Choroid plexus epithelial cell (primary cell): ENCODE measurements at places on chromosomes 5 and 9.
A peak's percentile ranks its signal among the peaks of the same experiment; 100 is the strongest.

- DNase-seq = peak; percentile 95
Measured at GRCh38 chr9:120441426-120442307, 138.3 kb downstream of the CDK5RAP2 start.

GRCh38 chr9:95845751-95846150 is 29.7 kb upstream of the ERCC6L2 start:
- no peak for DNase-seq

DNA sequence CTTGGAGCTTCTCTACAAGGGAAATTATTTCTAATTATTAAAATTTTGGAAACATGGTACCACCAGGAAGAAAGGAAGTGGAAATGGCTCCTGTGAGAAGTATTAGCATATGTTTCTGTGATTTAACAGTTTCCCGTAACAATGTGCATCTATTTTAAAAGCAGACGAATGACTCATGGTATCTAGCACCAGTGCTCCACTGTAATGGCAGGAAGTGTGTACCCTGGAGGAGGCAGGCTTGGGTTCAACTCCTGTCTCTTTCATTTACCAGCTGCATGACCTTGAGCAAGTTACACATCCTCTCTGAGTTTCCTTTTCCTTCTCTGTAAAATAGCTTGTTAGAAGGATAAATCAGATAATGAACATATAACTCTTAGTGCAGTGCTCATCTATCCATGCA is 41.0 kb upstream of the ANGPTL2 start:
- DNase-seq = peak; percentile 83

DNA sequence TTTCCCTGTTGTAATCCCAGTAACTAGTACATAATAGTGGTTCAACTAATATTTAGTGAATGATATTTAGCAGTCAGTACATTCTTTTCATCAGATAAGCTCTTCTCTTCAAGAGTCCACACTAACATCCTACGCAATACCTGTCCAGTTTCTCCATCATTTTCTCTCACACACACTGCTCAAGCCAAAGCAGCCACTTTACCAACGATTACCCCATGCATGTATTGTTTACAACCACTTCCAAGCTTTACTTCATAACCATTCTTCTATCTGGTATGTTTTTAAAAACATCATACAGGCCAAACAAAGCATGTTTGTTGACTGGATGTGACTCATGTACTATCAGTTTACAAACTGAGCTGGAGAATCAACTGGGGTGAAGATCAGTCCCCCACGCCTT is 7.3 kb downstream of the UBTD2 start:
- DNase-seq = peak; percentile 80

DNA sequence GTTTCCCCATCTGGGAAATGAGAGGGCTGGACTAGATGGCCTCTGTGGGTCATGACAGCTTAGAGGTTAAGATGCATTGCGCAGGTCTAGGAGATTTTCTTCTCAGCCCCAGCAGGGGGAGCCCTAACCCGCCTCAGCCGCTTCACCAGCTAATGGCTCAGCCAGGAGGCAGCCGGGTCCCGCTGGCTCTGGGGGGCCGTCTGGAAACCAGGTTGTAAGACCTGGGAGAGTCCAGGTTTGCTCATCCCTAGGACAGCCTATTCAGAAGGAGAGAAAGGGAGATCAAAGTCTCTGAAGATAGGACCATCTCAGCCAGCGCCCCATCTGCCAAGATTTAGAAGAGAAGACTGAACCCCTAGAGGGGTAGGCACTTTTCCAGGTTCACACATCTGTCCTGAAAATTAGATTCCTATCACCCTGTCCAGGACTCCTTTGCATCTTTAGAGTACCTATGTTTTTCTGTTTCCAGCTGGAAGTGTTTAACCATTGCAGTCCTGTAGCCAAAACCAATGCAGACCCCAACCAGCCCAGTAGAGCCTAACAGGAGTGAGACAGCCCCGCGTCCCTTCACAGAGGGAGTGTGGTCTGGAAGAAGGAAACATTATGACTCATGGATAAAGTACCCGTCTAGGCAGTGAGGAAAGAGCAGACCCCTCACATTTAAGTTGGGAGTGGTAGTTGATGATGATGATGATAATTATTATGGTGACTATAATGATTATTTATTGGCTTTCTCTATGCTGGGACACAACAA is 27.5 kb downstream of the SPARC start:
- peak; percentile 86 for DNase-seq

GRCh38 chr5:141135030-141135717 is at the start of gene PCDHB5:
PCDHB5 (plus strand) TSS chr5:141135206; CDS start chr5:141135435, 229 bp downstream.
- peak; percentile 1 for DNase-seq

DNA sequence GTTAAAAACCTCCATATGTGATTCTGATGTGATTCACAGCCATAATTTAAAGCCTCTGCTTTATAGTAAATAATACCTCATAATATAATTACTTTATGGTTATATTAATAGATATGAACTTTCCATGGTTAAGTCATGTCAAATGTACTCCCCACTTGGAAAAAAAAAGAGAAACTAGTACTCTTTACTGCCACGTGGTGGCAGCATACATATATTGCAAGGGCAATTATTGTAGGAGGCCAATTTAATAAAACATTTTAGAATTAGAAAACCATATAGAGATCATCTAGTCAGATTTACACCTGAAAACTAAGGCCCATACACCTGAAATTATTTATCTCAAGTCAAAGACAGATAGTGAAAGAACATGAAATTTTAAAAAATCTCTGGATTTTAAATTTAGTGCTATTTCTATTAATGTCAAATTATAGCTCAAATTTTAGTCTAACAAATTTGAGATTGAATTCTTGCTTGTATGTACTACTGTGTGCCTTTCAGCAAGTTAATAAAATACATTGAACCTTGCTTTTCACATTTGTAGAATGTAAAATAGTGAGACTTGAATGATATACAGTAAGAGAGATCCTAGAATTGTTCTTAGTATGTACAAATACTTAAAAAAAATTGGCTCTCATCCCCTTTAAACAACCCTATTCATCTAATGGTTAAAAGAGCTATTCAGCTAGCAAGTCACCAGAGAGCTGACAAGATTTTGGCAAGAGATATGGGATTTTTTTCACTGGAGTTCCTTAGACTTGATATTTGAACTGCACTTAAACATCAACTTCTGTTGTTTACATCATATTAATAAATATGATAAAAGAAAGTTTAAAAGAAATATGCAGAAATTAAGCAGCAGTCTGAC is 603.8 kb downstream of the TLE4 start:
- peak; percentile 75 for DNase-seq

DNA sequence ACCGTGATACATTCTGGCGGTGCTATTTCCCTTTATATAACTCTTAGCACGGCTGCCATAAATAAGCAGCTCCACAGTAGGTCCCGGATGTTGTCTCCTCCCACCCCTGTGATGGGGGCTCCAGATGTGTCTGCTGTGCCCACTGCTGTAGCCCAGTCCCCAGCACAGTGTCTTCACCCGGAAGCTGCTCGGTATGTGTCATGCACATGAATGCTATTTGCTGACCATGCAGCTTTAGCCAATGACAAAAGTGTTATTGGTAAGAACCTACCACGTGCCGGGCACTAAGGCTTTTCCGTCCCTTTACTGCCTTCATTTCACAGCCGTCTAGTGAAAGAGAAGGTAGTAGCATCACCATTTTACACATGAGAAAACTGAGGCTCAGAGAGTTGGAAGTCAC is 20.2 kb downstream of the HRH2 start:
- no peak for DNase-seq

DNA sequence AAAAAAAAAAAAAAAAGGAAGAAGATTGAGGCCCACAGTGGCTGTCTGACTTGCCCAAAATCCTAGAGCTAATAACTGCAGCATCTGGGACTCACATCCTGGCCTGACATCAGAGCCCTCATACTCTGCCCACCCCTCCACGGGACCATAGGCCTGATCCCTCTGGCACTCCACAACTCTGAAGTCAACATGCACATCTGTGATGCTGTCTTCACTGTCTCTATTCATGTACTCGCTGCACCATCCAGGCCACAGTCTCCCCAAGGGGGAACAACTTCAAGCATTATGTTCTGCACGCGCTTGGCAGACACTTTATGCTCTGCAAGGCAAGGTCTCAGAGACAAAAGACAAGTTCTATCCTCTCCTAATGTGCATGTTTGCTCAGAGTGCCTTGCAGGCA is 158.2 kb downstream of the SPOCK1 start:
- no peak for DNase-seq

GRCh38 chr5:143448518-143448917 is 45.0 kb upstream of the NR3C1 start:
- DNase-seq = no peak

DNA sequence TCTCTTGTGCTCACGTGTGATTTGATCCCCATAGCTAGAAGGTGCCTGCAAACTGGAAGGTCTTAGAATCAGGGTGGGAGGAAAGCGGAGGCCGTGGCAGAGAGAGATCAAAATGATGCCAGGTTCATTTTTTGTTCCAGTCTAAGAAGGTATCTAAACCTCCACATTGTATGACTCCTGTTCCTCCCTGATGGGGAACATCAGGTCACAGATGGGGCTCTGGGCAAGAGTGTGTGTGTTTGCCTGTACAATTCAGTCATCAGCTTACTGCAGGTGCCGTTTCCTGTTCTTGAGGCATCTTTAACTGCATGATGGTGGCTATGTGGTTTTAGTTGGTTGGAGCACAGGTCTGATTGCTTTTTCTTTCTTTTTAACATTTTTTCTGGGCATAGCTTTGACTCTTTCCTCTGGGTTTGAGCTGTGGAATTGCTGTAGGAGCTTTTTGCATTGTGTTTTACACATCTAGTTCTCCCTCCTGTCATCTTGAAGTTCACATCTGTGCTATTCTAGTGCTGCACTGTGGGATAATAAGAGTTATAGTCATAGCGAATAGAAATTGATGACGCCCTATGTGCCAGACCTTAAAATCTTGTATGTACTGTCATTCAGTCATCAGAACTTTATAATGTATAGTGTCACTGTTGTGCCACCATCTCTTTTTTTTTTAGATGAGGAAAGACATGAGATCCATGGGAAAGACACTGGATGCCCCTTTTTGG is 30.8 kb downstream of the ARHGAP26 start:
- DNase-seq = no peak

- no peak for DNase-seq
Measured at GRCh38 chr5:58066557-58066956, 393.3 kb downstream of the PLK2 start.

- DNase-seq = no peak
Measured at GRCh38 chr5:42974536-42974935, 65.6 kb downstream of the ANXA2R start.

- peak; percentile 53 for DNase-seq
Measured at GRCh38 chr5:102561894-102562760, 63.3 kb upstream of the SLCO6A1 start.

DNA sequence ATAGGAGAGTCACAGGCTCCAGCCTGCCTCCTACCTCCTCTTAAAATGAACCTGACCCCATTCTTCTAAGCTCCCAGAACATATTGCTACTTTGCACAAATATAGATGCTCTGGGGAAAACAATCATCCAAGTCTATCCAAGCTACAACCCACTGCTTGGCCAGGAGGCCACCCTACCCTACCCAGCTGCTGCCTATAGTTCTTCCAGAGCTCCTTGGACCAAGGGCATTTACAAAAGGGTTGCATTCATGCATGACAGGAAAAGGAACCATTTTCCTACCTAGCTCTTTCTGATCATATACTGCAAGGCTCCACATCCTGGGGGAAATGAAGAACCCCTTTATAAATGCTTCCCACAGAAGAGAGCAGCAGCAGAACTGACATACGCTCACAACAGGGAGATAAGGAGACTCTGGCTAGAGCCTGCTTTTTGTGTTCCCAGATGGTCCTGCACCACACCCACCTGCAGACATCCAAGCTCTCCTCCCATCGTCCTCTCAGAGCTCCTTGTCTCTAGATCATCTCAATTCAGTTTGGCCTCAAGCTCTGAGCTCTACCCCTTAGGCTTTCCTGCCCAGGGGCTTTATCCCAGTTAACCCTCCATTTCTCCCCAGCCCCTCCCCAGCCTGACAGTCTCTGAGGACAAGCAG is 185.5 kb downstream of the SPOCK1 start:
- no peak for DNase-seq

DNA sequence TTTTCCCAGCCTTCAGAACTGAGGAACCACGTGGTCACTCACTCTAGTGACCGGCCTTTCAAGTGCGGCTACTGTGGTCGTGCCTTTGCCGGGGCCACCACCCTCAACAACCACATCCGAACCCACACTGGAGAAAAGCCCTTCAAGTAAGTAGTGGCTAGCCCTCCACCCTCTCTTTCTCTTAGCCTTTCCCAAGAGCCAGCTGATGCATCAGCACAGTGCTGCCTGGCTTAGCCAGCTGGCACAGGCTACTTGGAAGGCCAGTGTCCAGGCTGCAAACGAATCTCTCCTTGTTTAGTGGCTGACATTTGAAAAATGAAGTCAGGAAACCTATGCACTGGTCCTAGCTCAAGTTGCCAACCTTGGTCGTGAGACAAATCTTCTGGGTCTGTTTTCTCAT is 91.1 kb downstream of the PRDM6 start:
- DNase-seq = no peak

DNA sequence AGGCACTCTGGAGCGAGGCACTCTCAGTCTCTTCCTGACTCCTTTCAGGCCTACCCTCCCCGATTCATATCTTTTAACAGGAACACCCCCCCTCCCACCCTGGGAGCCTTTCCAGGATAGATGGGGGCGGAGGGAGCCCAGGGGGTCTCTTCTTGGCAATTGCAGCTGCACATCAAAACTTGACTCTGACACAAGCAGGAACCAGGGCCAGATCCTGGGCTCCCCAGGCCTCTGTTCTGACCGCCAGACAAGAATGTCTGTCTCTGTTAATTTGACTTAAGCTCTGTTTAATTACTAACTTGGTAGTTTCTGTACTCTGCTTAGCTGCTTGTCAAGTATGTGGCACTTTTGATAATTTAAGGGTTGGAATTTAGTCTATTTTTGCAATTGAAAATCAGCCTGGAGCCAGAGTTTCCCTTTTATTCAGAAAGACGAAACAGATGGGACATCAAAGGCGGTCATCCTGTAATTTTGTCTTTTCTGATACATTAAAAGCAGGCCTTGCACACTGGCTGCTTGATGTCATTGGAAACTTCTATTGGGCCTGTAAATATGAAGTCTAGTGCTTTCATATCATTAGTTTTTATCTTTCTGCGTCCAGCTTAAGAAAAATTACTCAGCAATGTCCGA is 43.3 kb downstream of the ACTL7B start:
- no peak for DNase-seq

DNA sequence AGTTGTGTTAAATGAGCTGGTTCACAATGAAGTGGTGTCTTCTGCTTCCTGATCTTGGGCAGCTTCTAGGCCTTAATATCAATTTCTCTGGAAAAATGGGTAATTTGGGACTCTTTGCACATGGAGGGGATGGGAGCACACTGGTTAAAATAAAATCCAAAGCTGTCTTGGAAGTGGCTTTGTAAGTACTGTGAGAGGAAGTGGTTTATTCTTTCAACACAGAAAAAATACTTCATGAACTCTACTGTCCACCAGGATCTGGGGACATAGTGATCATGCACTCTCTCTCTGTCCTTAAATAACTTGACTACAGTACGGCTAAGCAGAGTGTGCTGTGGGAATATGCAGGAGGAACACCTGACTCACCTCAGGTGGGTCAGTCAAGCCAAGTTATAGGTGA is 2.4 kb downstream of the PCYOX1L start:
- no peak for DNase-seq
